Calu3 (cell line): ENCODE measurements at places on chromosomes 6 and 20. TPM values are rescaled to one million over a fixed set of nuclear protein-coding genes. Genes with fewer than 3 reads are reported as not detected.

DNA sequence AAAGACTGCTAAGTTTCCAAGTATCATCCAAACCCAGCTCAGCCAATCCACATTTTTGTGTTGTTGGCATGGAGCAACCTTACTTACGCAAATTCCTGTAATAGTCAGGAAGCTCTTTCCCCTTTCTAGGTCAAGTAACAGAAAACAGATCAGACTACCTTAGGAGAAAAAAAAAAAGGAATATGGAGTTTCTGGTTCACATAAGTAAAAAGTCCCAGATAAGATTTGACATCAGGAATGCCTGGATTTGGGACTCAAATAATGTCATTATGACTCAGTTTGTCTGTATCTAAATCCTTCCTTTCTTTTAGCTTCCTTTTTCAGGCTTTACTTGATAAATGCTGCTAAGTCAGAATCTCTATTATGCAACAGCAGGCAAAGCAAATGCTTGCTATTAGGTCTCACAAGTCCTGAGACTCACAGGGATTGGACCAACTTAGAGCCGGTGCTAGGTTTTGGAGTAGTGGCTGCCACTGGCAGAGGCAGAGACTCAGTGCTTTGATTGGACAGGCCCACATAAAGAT, 44.5 kb downstream of the NCOA7 start:
- DNase-seq = no peak

DNA sequence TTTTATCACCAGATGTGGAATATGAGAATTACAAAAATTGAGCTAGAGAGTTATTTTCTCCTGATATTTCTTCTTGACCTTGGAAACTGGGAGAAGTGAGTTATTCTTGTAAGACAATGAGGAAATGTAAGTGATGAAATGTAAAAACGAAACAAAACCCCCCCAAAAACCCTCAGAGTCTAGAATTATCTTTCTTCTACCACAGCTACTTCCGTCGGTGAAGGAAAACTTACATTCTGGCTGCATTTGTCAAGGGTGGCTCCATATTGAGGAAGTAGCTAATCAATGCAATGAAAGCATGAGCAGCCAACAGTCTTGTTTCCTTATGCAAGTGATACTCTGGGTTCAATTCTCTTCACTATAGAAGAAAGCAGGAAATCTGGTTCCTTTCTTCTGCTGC, 661.7 kb upstream of the CITED2 start:
- DNase-seq = no peak

DNA sequence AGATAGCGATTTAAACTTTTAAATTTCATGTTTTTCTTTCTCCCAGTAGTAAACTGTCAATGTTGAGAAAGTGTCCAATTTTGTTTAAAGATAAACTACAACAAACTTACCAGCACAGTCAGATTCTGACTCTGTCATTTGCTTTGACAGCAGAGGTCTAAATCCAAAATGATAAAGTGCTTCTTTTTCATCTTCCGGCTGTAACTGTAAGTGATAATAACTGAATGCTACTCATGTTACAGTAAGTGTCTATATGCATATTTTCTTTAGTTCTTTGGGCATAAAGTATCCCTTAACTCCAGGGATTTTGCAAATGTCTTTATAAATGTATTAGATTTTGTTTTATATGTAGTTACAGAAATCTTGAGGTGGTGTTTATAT, 610.4 kb downstream of the RFPL4B start:
- no peak for DNase-seq

DNA sequence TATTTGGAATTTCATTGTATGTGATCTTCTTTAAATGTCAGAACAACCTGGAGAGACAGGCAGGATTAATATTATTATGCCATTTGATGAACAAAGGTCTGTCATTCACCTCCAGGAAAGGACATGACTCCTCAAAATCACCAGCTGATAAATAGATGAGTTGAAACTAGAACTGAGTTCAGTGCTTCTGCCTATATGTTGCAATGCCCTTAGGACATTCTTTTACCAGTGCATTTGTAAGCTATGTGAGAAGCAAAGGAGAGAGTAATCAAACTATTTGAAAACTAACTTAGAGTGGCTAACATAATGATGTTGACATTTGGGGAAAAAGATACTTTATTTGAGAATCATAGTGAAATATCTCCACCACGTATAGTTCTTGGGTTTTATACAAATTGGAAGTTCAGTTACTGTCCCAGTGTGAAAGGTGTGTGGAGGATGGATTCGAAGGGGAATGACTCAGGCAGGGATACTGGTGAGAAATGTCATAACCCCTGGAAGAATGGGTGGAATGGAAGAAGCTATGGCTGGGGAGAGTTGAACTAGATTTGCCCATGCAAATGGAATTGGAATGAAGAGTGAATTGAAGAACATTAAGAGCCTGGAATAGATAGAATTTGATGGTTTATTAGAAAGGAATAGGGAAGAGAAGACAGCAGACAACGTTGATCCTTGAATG, 21.5 kb downstream of the PKIB start:
- no peak for DNase-seq

TUBB gene
- 967 and 1,123 TPM in 2 replicates for total RNA-seq

DNA sequence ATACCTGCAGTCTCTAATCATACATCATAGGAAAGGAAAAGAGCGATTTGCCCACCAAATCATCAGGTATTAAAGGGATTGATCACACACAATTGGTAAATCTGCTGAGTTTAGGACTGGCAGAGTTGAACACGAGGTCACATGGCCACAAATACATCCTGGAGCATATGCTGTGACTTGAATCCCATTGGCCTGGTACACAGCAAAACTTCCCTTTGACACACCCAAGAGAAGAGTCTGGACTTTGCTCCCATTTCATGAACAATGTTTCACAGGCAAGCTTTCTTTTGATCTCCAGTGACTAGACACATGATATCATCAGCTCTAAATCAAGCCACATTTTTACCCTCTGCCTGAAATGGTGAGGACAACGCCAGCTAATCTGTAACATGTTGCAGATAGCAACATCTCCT, 117.9 kb downstream of the ISM1 start:
- peak; percentile 18 for DNase-seq

DNA sequence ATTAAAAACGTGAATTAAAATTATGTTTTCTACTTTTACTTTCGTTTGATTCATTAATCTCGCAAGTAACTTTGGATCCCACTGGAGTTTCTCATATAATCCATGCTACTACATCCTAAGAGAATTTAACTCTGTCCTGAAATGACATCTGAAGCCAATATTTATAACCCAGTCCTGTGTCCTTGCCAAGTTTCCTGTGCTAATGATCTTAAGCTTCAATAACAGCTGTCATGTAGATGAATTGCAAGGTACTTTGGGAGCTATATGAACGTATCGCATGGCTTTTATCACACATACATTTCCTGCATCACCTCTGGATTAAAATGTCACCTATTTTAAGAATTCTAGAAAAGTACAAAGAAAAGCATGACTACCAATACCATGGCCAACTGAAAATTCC, 833.8 kb upstream of the CITED2 start:
- DNase-seq = no peak

FERMT1 gene
- 18.5 and 23.5 TPM in 2 replicates for total RNA-seq

- DNase-seq = no peak
These were observed 314 bp downstream of the FARS2 start for GRCh38 chr6:5261545-5262109.

GRCh38 chr20:1299522-1299921, 29.4 kb downstream of the SDCBP2 start:
- DNase-seq = peak; percentile 40

GRCh38 chr20:51749674-51750036, 18.5 kb downstream of the ATP9A start:
- DNase-seq = no peak

SPATS1 gene
- not detected in 2 replicates for total RNA-seq

- no peak for DNase-seq
These were observed 25.3 kb downstream of the MDFI start for GRCh38 chr6:41663568-41663967.

GRCh38 chr20:2103461-2104153, 2.0 kb downstream of the STK35 start:
- DNase-seq = no peak

GRCh38 chr6:162092816-162093502, 634.6 kb downstream of the PRKN start:
- no peak for DNase-seq

MRPL18 gene
- total RNA-seq = 86.6 and 88.7 TPM in 2 replicates

IL17A gene
- not detected in 2 replicates for total RNA-seq

GRCh38 chr6:109143191-109143590, 47.9 kb downstream of the CEP57L1 start:
- DNase-seq = no peak

DNA sequence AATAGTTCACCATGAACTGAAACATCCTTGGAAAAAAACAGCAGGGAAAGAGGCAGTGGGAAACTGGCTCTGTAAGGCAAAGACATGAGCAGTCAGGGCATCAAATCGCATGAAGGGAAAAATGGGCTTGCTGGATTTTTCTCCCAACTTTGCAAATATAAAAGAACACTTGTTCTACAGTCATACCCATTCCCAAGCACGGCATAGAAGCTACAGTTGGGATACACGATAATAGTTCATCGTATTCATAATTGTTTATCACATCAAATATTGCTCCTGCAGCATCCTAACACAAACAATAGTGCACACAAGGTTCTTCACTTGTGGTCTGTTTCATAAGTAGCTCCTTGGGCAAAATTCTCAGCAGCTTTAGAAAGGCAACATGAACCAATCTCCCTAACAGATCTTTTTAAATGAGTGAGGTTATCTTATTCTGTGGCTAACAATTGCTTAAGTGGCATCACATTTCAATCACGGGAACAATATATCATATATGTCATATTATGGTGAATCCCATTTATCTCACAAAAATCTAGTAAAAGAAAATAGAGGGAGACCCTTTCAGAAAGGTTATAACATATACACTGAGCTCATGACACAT, 243.9 kb downstream of the PKHD1 start:
- no peak for DNase-seq

DNA sequence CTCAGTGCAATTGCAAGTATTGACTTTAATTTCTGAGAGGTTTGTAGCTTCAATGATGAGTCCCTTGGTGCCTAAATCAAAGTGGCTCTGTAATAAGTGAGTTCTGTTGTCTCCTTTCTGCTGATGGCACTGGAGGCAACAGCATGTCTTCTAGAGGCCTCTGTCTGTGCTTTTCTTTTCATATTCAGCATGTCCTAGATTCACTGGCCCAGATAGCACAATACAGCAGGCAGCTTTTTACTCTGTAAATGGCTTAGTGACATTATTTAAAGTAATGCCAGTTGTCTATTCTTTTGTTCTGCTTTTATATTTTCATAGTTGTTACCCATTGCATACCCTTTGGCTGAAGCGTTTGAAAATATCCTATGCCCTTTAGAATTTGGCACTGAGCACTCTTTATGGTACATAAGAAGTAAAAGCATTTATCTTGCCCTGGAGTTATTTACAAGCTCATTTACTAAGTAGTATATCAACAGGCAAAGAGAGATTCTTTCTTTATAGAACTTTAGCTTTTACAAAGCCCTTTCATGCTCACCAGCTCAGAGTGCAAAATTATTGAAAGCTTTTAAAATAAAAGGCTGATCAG, 271.5 kb upstream of the KCNQ5 start:
- DNase-seq = no peak
